ENCODE measurements at places on chromosomes 3 and 15. TPM values are rescaled to one million over a fixed set of nuclear protein-coding genes. Genes with fewer than 3 reads are reported as not detected.

GRCh38 chr3:36943601-36944000, 1.3 kb downstream of the TRANK1 start:
- DNase-seq: no peak

GRCh38 chr3:144167634-144168033, 196.0 kb downstream of the DIPK2A start:
- DNase-seq: no peak

DNA sequence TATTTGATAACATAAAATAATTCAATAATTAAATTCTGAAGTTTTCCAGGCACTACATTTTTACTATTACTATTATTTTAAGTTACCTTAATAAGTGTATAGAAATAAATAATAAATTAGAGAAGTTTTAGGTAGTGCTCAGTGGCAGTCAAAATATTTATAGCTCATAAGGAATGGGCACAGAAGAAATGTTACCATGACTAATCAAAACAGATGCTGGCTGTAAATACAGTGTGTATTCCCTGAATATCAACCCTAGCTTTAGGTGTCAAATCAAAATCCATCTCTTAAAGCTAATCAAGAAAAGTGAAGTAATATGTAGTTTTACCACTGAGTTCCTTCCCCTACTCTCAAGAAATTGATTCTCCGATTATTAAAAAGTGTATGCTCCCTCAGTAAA, 35.5 kb downstream of the ZBTB20 start:
- DNase-seq: no peak

The THBS1 gene
- 35.6 TPM for total RNA-seq

DNA sequence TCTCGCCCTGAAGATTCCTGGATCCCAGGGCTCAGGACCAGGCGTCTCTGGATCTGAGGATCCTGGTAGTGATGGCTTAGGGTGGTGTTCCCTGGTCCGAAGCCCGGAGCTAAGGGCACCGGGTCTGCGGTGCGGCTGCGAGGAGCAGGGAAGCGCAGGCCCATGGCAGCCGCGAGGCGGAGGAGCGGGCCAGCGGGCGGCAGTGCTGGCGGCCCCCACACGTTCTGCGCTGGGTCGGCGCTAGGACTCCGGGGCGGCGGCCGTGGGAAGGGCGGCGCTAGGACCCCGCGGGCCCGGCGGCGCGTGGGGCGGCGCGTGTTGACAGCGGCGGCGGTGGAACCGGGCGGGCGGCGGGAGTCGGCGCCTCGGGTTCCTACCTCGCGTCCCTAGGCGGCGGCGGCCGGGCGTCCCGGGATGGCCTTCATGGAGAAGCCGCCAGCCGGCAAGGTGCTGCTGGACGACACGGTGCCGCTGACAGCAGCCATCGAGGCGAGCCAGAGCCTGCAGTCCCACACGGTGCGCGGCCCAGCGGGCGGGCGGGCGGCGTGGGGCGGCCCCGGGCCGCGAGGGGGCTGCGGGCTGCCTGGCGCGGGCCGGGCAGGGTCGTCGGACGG, at the start of gene PXK:
TSS of gene PXK (plus strand) at position 318 of the 614 bp plus-strand sequence. CDS start at position 415, 97 bp downstream.
- peak; percentile 21 for DNase-seq

The FEM1B gene
- total RNA-seq: 41.2 TPM

- no peak for DNase-seq
Measured at GRCh38 chr3:4664412-4664811, 171.3 kb downstream of the ITPR1 start.
